Pancreas (tissue), 10 donors: ENCODE measurements at places on chromosomes 6 and 20. TPM values are rescaled to one million over a fixed set of nuclear protein-coding genes. Genes with fewer than 3 reads are reported as not detected.

DNA sequence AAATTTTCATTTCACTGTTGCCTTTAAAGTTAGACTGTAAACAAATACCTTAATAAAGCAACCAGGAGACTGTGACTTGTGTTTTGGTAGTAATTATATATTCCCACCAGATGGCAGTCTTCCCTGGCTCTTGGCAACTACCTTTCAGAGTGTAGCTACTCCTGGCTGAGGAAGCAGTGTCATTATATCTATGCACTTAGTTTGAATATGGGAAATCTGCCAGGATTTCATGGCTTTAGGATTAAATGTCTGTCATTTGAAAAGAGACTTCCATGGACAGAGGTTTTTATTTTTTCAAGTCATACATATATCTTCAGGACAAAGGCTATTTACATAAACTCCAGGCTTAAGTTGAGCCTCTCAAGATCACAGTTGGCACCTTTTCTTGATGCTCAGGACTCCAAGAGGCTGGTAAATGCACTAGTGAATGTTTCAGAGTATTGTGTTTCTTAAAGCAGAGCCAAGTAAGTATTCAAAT is 160.1 kb downstream of the C6orf58 start:
- DNase-seq = peak; percentile 46

DNA sequence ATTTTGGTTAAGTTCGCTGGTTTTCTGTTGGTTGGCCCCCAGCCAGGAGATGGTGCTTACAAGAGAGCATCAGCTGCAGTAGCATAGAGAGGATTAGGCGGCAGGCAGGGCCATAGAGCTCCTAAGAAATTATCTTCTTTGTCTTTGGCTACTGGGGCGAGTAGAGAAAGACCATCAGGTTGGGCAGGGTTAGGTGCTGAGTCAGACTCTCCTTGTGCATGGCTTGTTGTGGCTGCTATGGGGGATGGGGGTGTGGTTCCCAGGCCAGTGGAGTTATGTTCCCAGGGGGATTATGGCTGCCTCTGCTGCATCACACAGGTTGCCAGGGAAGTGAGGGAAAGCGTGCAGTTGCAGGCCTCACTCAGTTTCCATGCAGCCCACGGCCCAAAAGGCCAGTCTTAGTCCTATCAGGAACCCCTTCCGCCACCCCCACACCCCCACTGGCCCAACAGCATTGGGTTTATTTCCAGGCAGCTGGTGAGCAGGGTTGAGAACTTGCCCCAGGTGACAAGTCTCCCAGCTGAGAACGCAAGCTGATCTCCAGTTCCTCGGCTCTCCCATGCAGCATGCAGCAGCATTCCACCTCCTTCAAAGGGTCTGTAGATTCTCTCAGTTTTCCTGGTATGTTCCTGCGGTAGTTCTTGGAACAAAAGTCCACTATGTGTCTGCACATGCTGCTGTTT is 243.7 kb downstream of the UTRN start:
- DNase-seq = no peak

DNA sequence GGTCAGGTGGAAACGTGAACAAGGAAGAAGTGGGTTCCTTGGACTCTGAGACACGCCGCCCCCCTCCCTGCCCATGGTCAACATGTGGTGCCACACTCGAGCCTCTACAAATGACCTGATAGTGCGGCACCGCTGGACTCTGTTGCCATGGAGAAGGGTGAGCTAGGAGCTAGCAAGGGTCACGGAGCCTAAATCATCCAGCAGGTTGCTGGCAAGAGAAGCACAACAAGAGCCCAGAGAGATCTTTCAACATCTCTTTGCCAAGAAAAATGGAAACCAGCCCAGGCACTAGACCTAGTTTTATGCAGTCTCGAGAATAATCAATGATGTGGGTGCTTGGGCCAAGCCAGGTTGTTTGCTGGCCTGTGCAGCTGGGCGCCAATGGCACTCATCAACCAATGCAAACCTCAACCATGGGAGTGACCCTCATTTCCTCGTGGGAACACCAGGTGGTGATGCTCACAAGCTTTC is 69.5 kb downstream of the NOL4L start:
- peak; percentile 41 for DNase-seq

DNA sequence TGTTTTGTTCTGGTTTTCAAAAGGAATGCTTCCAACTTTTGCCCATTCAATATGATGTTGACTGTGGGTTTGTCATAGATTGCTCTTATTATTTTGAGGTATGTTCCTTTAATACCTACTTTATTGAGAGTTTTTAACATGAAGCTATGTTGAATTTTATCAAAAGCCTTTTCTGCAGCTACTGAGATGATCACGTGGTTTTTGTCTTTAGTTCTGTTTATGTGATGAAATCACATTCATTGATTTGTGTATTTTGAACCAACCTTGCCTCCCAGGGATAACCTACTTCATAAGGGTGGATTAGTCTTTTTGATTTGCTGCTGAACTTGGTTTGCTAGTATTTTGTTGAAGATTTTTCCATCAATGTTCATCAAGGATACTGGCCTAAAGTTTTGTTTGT is 92.7 kb upstream of the TCF21 start:
- DNase-seq = no peak

DNA sequence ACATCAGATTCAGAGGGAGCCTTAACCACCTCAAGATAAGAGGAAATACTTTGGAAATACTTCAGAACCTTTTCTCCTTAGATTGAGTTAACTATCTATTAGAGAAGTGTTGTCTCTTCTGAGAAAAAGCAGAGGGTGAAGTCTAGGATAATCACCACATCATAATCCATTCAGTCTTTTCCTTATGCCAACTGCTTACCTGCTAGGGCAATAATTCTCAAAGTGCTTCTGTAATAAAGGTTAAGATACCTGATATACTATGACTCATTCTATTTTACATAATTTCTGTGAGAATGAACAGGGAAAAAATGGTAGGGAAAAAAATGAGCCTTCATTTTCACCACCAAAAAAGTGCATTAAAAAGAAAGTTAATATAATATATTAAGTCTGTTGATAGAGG is 70.1 kb upstream of the LOC128125822 start:
- DNase-seq = no peak

DNA sequence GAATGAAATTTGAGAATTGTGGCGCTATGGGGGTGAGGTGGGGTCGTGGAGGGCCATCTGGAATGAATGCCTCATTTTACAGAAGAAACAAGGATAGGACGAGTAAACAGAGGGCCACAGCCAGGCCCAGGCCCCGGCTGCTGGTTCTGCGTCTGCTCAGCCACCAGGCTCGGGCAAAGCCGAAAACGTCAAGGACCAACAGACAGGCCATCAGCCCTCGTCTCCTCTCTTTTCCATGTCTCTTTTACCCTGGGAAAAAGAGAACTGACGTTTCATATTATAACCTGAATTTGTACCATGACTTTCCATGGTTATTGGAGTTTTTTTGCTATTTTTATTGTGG is 212.4 kb upstream of the ARID1B start:
- no peak for DNase-seq

DNA sequence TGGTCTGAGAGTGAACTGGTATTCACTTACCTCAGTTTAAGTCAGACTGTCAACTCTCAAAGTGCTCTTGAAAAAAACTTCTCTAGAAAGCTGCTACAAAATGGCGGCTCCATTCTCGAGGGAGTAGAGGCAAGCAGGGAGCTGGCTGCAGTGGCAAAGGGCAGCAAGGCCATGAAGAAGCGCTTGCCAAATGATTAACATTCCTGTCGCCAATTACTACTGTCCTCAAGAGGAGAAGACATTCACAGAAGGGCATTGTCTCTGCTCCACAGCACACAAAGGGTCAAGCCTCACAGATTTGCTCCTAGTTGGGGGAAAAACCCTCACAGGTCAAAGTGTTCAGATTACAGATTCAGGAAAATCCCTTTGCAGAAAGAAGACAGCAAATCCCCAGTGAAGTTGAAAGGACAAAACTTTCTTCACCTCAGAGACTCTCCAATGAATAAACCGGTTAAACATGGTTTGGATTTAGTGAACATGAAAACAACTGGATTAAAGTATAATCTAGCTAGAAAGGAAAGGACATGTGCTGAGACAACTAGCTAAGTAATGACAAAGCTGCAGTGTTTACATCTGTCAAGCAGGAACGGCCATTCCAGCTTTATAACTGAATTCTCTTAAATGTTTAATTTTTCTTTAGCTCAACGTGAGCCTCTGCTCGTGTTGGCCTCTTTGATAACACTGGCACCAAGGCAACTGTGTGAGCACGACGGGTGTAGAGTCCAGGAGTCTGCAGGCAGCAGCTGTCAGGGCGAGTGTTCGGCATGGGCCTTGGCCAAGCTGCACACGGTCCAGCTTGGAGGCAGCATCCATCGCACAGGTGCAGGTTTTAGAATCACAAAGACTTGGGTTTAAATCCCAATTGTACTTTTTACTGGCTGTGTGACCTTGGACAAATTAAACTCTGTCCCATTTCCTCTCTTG is 37.6 kb downstream of the NR2E1 start:
- DNase-seq = no peak

DNA sequence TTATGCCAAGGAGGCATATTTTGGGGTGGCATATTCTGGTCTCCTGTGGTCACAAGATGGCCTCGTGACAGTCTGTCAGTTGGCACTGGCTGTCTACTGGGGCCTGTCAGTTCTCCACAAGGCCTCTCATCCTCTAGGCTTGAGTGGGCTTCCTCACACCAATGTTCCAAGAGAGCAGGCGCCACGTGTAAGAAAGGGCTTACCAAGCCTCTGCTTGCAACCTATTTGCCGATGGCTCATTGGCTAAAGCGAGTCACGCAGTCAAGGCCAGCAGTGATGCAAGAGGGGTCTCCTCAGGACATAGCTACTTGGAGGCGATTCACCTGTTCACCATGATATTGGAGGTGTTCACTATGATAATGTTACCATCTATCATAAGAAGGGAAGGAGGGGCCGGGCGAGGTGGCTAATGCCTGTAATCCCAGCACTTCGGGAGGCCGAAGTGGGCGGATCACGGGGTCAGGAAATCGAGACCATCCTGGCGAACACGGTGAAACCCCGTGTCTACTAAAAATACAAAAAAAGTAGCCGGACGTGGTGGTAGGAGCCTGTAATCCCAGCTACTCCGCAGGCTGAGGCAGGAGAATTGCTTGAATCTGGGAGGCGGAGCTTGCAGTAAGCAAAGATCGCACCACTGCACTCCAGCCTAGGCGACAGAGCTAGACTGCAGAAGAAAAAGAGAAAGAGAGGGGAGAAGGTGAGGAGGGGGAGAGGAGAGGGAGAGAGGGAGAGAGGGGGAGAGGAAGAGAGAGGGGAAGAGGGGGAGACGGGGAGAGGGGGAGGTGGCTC is 35.3 kb downstream of the C6orf52 start:
- no peak for DNase-seq

DNA sequence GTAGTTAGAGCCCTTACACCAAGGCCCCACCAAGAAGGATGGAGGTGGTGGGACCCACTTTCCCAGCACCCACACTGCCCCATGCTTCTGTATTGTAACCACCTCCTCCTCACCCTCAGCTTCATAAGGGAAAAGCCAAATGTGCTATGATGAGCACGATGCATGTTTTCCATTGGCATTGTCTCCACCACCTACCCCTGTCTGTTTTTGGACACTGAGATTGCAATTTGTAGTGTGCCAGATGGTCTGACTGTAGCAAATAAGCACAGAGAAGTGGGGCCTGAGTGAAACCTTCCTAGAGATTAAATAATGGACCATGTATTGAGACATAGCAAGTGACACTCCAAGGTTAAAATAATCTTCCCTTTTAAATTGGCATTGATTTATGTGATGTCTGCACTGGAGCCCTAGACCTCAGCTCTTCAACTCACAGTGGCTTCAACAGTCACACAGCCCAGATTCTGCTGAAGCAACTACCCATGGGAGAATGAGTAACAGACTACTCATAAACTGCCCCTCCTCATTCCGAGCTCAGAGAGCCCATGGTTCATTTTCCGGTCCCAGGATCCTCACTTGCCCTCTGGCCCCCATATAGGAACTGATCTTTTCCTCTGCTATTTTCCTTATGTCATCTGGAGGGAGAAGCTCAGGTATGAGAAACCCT is 177.9 kb downstream of the COL9A1 start:
- no peak for DNase-seq

DNA sequence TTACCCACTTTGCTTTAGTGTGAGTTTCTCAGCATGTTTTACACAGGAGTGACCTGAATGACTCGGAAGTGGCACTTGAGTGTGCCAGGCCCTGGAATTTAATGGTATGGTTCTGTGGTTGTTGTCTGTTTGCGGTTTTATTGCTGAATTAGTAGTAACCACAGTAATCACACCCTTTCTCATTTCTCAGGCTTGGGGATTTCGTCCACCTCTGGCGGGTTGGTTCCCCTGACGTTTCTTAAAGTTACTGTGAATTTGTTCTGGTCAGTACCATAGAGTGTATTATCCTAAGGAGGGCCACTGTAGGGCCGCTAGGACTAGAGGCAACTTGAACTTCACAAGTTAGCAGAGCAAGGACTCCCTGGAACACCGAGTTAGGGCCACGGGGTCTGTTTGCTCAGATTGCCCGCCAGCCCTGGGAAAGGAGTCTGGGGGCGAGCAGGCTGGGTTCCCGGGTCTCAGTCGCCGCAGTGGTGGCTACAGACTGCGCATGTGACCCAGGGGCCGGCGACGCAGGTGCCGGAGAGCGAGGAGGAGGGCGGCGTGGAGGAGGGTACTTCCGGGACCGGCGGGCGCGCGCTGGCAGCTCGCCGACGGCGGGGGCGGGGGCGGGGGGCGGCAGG is 546 bp upstream of the KLHL32 start:
- DNase-seq = no peak

DNA sequence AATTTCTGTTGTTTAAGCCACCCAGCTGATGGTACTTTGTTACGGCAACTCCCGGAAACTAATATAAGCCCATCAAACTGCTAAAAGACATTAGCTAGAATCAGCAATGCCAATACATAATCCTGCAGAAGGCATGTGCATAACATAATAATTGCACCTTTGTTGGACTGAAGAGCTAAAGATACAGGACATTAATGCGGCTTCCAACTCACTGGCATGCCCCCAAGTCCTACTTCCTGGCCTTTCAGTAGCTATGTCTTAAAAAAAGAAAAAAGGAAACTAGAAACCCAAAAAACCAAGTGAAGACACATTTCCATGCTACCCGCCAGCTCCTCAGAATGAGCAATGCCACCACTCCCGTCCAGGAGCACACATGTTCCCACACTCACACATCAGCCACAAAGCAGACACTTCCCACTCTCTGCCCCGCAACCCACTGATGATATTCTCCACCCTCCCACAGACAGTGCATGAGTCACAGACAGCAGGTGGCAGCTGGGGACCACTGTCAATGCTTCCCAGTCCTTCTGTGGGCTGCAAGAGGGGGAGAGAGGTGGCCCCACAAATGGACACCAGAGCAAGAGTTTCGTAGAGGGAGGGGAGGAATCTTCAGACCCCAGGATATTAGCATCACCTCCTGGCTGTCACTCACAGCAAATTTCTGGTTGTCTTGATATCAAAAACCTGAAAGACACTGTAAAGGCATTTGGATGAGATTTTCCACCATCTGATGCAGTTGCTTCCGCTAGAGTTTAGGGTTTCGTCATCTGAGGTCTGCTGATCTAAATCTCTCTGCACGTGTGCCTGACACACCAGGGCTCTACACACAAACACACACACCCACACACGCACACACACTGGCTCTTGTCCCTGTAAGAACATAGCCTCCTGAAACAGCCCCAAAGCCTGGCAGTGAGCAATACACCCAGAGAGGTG is 32.8 kb downstream of the GFOD1 start:
- DNase-seq = peak; percentile 27

TCP11 gene
- total RNA-seq = 0.34 TPM

CALHM4 gene
- not detected for total RNA-seq
